ENCODE measurements at places on chromosomes 16 and 17.

- DNase-seq = no peak
These were observed 145.0 kb upstream of the ASIC2 start for GRCh38 chr17:33438139-33438538.

- DNase-seq = no peak
These were observed 6.6 kb downstream of the SLC22A31 start for GRCh38 chr16:89193576-89194293.

DNA sequence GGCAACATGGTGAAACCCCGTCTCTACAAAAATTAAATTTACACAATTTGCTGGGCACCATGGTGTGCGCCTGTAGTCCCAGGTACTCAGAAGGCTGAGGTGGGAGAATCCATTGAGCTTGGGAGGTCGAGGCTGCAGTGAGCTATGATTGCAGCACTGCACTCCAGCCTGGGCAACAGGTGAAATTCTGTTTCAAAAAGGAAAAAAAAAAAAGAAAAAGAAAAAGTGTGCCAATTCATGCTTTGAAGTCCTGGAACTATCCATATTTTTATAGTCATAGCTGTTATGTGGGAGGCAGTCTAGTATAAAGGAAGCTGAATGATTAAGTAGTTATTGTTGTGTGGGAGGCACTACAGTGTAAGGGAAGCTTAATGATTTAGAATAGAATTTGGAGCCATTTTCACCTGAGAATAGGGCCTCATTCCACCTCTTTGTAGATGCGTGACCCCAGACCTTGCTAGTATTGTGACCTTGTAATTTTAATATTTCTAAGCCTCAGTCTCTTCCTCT is 31.6 kb downstream of the IQCK start:
- no peak for DNase-seq

DNA sequence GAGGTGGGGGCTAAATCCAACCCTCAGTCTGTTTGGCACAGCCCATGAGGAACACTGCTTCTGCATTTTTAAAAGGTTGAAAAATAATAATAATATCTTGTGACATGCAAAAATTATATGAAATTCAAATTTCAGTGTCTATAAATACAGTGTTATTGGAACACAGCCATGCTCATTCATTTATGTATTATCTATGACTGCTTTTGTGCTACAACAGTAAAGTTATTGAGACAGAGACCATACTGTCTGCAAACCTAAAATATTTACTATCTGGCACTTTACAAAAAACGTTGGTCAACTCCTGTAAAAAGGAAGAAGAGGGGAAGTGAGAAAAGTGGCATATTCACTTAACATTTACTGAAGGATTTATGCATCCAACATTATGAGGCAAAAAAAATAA is 3.1 kb downstream of the ABCA5 start:
- no peak for DNase-seq

DNA sequence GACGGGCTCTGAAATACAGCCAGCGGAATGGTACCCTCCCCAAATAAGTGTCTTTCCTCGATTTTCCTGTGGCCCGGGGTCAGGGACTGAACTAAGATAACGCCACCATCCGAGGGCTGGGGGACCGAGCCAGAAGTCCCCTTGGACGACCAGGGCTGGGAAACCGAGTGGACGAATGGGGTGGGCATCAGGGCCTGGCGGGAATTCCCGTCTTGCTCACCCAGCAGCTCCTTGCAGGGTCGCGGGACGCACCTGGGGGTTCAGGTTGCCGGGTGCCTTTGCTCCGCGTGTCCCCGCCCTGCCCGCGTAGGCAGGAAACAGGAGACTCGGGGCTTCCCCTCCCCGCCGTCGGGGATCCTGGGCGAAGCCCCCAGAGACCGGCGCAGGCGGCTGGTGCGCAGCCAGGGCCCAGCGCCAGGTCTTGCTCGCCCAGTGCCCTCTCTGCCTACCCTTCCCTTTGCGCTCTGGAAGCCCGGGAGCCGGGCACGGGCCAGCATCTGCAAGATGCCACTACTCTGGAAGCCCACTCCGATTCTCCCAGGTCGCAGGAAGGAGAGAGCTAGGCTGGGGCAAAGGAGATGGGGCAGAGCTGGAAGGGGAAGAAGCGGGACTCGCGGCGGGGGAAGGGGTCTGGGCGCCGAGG is 665 bp upstream of the GRIN2C start:
- DNase-seq = peak; percentile 56

DNA sequence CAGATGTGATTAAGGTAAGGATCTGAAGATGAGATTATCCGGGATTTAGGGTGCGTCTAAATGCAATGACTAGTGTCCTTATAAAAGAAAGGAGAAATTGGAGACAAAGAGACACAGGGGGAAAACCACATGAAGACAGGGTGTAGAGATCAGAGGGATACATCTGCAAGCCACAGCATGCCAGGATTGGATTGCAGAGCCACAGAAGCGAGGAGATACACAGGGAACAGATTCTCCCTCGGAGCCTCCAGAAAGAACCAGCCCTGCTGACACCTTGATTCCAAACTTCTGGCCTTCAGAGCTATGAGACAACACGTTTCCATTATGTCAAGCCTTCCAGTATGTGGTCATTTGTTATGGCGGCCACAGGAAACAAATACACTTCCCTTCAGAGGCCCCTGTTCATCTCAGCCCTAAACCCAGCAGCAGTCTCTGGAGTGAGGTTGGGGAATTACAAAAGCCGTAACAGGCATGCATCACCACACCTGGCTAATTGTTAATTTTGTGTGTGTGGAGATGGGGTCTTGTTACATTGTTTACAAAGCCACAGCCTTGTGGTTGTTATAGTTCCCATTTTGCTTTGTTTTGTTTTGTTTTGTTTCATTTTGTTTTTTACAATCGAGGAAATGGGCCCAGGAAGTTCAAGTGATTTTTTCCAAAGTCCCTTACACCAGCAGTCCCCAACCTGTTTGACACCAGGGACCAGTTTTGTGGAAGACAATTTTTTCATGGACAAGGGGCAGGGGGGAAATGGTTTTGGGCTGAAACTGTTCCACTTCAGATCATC is 51.6 kb upstream of the LYRM9 start:
- no peak for DNase-seq

DNA sequence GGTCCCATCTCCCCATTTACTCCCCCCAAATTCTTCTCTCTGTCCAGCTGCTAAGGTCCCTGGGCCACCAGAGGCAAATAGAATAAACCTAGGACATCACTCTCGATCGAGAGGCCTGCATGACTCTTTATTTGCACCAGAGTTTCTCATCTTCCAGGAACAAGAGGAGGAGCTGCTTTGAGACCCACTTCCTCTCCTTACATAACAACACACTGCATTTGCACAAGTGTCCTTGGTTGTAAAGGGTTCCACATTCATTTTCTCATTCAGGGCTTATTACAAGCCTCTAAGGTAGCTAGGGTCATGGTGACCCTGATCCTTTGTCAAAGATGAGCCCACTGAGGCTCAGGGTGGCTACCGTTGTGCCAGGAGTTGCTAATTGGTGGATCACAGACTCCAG is 38.1 kb upstream of the RHOT1 start:
- no peak for DNase-seq

DNA sequence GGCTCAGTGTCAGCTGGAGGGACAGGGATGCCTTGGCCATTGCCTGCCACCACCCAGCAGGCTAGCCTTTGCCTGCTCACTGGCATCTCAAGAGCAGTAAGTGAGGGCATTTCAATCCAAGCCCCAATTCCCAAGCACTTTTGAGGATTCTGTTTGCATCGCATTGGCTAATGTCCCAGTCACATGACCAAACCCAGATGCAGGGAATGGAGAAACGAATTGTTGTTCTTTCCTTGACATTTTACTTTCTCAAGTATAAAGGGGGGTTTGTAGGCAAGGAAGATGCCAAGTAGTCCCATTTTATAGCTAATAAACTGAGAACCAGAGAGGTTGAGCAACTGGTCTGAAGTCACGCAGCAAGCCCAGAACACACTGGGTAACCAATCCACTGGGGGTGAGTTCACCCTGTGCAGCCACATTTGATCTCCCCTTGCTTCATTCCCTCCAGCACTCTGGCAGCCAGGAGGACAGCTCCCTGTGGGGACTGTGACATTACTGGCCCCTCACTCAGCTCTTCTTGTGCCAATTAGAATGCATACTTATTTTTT is 193.8 kb upstream of the CACNG3 start:
- DNase-seq = no peak

DNA sequence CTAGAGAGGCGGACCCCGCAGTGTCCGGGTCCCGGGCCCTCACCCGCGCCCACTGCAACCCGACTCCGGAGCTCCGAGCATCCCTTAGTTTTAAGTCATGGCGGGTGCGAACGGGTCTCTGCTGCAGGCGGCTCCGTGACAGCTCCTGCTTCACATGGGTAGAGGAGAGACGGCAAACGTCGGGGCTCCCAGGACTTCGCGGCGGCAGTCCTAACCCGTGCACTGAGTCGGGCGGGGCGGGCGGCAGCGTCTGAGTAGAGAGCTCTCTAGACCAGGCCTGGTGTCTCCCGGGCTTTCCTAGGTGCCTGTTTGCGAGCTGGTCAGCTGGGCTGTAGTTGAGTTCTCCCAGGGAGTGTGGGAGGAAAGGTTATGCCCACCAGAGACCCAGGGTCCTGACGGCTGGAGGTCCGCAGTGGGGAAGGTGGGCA is 345 bp downstream of the TSC2 start:
- DNase-seq = no peak

DNA sequence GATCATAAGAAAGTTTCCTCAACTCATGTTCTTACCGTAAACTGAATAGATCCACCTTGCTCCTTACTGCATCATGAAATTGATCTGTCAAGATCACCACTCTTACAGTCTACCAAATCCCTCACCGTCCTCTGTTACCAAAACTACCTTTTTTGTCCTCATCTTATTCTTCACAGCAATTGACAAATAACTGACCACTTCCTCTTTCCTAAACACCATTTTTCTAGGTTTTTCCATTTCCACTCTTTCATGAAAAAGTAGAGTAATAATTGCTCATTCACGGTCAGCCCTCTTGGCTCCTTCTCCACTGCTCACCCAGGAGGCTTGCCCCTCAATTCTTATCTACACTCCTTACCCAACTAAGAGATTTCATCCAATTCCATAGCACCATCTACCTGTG is 44.9 kb downstream of the ABCA5 start:
- no peak for DNase-seq

DNA sequence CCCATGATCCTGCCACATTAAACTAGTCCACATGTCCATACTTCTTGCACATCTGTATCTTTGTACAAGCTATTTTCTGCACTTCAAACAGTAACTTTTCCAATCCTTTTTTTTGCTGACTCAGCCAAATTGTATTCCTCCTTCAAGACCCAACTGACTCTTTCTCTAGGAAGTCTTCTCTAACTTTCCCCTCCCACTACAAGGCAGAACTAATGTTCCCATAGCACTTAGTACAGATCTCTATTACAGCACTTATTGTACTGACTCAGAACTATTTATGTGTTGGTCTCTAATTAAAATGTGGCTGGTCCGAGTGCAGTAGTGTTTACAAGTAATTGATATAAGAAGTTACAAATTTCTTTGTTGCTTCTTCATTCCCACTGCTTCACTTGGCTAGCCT is 8.2 kb downstream of the FAM222B start:
- no peak for DNase-seq

DNA sequence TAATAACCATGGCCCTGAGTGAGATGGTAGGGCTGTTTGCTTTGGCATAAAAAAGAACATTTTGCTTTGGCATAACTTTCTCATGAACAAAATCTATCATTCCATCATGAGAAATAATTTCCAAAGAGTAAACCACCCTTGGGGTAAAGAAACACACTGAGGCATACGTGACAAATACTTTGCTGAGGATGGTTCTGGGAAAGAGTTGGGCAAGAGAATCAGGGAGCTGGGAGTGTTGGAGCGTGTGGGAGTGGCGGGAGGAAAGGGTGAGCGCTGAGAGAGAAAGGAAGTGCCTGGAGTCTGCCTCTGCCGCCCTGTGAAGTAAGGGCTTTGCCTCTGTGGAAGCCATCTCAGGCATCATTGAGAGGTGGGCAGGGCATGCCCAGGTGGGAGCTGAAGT is 60.2 kb upstream of the ARHGAP44 start:
- DNase-seq = no peak

DNA sequence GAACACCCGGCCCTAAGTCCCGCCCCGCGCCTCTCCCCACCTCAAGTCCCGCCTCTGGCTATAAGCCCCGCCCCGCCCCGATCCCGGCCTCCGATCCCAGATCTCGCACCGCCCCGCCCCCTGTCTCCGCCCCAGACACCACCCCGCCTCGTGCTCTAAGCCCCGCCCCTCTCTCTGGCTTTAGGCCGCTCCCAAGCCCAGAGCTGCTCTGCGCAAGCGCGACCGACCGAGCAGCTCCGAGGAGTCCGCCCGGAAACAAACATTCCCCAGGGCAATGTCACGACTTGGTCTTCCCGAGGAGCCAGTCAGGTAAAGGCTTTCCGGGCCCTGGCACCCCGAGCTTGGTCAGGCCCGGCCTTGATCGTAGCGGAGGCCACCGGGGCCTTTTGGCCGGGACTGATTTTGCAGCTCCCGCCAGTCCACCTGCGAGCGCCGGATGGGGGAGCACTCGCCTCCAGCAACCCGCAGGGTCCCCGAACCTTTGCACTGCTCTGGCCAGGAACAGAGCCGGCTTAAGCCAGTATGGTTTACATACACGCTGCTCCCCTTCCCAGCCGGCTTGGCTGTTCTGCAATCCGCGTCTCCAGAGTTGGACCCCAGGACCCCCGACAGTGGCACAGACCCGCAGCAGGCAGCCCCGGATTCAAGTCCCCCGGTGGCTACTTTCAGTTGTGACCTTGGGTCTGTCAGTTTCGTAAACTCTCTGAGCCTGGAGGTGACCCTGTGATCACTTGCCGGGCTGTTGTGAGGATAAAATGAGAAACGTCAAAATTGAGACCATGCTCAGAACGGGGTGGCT is at the start of gene NUDT7:
Gene NUDT7, plus strand, starts transcription at position 206 of the 799 bp plus-strand sequence. Its CDS starts 69 bp downstream, at position 275.
- peak; percentile 97 for DNase-seq

DNA sequence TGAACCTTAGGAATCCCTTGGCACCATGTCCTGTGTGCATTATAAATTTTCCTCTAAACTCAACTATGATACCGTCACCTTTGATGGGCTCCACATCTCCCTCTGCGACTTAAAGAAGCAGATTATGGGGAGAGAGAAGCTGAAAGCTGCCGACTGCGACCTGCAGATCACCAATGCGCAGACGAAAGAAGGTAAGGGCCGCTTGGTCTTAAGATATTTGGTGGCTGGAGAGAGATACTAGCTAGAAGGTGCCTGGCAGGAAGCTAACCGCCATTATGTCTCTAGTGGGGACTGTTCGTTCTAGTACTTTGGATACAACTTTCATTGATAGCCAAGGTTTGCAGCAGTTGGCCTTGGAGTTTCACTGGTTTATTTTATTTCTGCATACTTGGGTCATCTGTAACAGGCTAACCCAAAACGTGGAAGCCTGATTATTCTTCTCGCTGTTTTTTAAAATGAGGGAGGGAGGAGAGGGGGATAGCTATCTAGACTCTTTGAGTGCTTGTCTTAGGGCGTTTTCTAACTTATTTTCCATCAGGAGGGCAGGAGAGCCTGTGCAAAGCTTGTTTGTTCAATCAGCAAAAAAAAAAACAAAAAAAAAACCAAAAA is 1.3 kb downstream of the RBBP6 start:
- no peak for DNase-seq

- no peak for DNase-seq
These were observed 29.7 kb upstream of the KIF2B start for GRCh38 chr17:53792997-53793396.

GRCh38 chr16:29761882-29762281 is 16.1 kb upstream of the C16orf54 start:
- no peak for DNase-seq

- DNase-seq = no peak
These were observed 3.1 kb upstream of the TMEM219 start for GRCh38 chr16:29958756-29959155.

GRCh38 chr16:4081521-4082021 is 34.7 kb downstream of the ADCY9 start:
- no peak for DNase-seq

- no peak for DNase-seq
These were observed 29.1 kb downstream of the AKAP1 start for GRCh38 chr17:57114085-57114673.

- DNase-seq = peak; percentile 83
These were observed 125.8 kb downstream of the ANKRD11 start for GRCh38 chr16:89364606-89365005.

All from NCI-H524 (cell line).